ENCODE measurements at places on chromosomes 7 and 10.

DNA sequence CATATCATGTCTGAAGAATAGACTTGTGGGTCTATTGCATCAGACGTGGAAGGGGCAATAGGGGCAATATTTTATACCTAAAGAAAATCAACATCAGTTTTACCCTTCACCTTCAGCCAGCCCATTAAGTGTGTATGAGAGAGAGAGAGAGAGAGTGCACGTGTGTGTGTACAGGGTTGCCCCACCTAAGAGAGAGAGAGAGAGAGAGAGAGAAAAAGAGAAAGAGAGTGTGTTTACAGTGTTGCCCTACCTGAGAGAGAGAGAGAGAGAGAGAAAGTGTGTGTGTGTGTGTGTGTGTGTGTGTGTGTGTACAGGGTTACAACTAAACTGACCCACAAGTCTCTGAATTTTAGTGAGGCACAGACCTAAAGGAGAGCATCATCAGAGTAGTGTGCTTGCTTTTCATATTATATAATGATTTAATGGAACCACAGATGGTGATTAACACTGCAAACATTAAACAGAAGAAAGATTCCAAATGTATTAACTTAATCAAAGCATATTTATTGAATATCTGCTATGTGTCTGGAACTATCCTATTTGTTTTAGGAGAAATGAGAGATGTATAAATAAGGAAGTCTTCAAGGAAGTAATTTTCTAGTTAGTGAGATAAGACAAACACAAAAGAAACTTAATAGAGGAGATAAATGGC, 66.8 kb downstream of the CD36 start:
- no peak for DNase-seq

- no peak for DNase-seq
Measured at GRCh38 chr7:31705377-31705776, 18.4 kb downstream of the PPP1R17 start.

GRCh38 chr10:68828833-68829232, 1.5 kb downstream of the STOX1 start:
- no peak for DNase-seq

- DNase-seq: no peak
Measured at GRCh38 chr10:34707656-34708055, 107.4 kb downstream of the PARD3 start.

GRCh38 chr10:11245510-11245909, 227.8 kb downstream of the CELF2 start:
- DNase-seq: no peak

DNA sequence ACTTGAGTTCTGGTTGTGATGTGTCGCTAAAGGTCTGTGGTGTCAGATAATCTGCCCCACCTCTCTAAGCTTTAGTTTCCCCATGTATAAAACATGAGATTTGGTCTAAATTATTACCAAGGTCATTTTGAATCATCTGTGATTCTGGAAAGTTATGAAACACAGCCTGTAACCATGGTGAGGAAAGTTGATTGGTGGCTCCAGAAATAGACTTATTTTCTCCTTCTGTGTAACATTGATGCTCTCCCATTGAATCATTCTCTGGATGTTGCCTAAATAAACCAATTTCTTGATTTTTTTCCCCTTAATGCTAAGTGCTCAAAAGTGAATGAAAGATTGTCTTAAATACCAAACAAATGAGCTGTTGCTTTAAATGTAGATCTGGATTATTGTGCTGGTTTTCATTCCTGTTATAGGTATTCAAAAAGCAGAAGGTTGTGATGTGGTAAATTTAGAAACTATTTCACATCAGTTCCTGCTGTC, 30.0 kb upstream of the PCGF5 start:
- no peak for DNase-seq

DNA sequence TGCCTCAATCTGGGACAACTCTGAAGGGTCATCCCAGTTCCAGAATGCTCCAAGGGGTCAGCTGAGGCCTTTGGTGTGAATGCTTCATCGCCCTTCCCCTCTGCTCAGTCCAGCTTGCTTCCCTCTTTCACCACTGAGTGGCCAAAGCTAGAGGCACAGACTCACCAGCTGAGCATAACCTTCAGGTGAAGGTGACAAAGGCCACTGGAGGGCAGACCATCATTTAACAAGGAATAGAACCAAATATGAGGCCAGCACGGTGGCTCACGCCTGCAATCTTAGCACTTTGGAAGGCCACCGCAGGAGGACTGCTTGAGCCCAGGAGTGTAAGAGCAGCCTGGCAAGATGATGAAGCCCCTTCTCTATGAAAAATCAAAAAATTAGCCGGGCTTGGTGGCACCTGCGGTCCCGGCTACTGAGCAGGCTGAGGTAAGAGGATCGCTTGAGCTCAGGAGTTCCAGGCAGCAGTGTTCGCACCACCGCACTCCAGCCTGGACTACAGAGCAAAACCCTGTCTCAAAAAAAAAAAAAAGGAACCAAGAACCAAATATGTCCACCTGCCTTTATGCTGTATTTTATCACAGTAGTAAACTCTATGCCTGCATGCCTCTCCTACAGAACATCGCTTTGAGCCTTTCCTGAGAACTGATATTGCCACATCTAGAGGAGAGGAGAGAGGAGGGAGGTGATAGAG, 13.4 kb downstream of the PRKAG2 start:
- no peak for DNase-seq

GRCh38 chr10:80260295-80261243, 28.9 kb downstream of the MAT1A start:
- DNase-seq: no peak

DNA sequence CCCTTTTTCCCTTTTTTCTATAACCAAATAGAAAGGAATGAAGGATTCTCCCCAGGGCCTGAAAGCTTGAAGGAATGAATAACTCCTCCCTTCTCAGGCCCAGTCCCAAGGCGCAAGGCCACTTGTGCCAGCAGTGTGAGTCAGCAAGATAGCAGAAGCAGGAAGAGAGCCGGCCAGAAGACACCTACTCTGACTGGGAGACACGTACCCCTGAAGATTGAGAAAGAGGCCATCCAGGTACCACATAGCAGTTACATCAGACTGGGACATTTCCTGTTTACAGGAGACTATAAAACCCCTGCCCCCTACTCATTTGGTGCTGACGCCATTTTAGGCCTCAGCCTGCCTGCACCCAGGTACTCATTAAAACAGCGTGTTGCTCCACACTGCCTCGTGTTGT, 65.5 kb downstream of the LRRC17 start:
- DNase-seq: no peak

GRCh38 chr7:23277359-23277989, 21.7 kb upstream of the MALSU1 start:
- peak; percentile 31 for DNase-seq

GRCh38 chr7:125090596-125090995, 161.0 kb upstream of the POT1 start:
- DNase-seq: no peak

DNA sequence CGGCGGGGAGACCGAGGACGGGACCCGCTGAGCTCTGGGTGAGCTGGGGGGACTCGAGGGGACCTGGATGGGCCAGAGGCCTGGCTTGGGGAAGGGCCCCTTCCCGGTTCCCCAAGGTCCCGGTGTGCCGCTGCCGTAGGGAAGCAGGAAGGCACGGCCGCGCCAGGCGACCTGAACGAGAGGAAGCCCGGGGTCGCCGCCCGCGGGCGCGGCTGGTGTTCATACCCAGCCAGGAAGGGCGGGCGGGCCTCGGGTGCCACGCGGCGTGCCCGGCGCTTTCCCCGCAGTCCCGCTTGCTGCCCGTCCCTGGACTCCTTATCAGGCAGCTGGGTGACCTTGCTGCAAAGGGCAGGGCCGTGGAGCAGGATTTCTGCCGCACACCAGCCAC, 38.0 kb downstream of the ZNF777 start:
- peak; percentile 37 for DNase-seq

DNA sequence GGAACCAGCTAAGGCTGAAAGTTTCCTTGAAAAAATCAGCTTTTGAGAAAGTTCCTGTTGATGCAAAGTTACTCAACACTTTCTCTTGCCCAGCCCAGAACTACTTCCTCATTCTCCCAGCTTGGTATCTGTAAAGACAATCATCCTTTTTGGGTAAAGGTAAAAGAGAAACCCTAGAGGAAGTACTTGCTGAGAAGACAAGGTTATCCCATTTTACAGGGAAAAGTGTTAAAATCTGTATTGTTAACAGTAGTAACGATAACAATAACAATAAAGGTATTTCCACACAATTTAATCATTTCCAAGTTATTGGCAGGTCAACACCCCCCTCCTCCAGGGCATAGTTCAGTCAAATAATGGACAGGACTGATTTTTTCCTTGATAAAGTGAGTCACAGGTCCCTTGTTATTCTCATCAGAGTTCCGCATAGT, 2.4 kb downstream of the ALOX5 start:
- no peak for DNase-seq

GRCh38 chr7:97006055-97006815, 882 bp downstream of the DLX6 start:
- peak; percentile 48 for DNase-seq

DNA sequence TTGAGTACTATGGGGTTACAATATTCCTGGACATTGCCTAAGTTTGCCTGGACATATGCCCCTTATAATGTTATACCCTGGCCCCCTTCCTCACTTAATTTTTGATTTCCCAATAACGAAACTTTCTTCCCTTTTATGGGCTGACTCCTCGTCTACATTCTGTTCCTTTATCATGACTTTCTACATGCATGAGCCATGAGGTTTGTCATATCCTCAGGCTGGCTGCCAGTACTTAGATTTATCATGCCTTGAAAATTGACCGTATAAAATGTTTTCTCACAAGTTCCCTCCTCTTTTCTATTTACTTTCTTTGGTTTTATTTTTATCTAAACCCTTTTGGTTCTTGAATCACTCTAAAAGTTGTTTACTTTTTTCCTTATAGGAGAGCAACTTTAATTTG, 4.7 kb downstream of the DNAH11 start:
- no peak for DNase-seq

DNA sequence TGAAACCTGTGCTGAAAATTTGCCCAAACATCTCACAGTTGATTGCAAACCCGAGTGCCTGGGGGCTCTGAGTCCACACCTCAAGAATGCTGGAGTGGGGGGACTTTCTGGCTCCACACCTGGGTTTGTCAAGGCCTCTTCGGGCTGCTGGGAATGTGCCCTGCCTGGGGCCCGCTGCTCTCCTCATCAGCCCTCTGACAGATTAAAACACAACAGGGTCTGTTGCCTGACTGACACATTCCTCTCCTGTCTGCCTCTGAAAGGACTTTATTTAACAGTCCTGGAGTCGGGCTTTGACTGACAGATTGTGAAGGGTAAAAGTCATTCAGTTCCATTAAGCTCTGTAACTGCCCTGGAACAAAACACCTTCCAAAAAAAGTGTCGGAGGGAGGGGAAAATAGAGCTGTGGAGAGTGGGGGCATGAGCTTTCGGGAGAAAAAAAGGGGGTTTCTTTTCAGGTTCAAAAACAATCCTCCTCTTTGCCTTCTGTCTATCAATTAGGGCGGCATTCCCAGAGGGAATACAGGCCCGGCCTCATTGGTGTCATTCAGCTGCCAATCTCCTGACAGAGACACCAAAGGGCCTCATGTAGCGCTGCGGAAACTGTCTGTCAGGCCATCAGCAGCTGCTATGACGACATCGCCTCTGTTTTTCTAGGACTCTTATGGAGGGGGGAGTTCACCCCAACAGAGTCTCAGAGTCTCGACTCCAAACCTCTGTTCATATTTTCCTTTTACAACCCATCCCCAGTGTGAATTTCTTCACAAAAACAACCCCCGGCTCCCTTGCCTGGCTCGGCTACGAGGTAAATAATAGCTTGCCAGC, 398.8 kb upstream of the NFE2L3 start:
- no peak for DNase-seq

DNA sequence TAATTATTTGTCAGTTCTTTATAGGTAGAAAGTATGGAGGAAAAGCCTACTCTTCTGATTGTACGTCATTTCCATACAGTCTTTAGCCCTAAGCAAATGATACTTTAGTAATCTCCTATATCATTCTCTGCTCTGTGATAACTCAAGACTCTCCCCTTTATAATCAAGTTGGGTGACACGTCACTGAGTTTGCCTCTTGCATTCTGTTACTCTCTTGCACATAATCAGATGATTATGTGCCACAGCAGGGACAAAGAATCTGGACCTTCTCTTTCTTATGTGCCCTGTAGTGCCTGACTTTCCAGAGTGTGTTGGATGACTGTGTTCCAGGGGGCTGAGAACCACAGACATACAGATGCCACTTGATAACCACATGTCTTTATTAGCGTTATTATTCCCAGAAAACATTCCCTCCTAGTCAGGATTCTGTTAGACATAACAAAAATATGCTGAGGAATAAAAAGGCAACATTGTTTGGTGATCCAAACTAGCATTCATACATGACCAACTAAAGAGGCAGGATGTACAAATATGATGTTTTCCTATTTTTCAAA, 116.4 kb upstream of the HGF start:
- DNase-seq: no peak

- no peak for DNase-seq
Measured at GRCh38 chr10:111543854-111544253, 467.0 kb downstream of the ADRA2A start.

DNA sequence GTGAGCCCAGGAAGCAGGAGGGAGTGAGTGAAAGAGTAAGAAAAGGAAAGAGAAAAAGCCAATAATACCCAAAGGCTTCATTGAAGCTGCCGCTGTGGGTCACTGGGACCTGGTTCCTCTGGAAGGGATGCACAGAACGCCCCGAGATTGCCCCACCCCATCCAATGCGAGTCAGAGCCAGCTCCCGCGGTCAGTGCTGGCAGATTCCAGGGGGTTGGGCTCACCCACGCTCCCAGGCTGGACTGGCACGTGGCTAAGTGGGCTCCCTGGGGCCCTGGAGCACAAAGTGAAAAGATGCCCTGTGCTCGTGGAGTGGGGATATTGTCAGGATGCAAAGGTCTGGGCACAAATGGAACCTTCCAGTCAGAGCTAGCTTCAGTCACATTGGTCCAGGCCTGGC, 117.0 kb downstream of the OAT start:
- no peak for DNase-seq

DNA sequence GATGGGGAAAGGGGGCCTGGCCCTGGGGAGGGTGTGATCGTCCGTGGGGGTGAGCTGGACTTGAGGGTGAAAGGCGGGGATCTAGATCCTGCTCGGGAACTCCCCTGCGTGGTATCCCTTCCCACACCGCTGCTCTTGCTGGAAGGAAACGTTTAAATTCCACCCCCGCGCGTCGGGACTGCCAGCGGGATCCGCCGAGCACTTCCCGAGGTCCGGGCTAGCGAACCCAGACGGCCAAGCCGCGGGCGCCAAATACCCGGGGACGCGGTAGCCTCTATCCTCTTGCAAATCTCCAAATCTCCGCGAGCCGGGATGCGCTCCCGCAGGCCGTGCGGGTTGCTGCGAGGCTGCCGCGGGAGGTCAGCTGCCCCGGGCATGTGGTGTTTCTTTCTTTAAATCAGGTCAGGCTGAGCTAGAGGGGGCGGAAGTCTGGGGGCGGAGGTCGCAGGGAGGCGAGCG, 904 bp downstream of the NPTX2 start:
- DNase-seq: no peak

GRCh38 chr7:78326189-78326588, 527.6 kb downstream of the PHTF2 start:
- DNase-seq: no peak
